ENCODE measurements at places on chromosomes 4 and X. TPM values are rescaled to one million over a fixed set of nuclear protein-coding genes. Genes with fewer than 3 reads are reported as not detected.

The MPP1 gene
- 42.9 TPM for total RNA-seq

The ARFIP1 gene
- 46.0 TPM for total RNA-seq

The FHIP1A gene
- under 0.01 TPM for total RNA-seq

The PRDM5 gene
- total RNA-seq, result 15.2 TPM

The EGF gene
- total RNA-seq, result 0.19 TPM

The CDX4 gene
- total RNA-seq, result not detected

The CXCR3 gene
- not detected for total RNA-seq

The ETDB gene
- total RNA-seq, result not detected

The LRBA gene
- total RNA-seq, result 44.0 TPM

The TMPRSS11A gene
- not detected for total RNA-seq

The GPAT3 gene
- 7.6 TPM for total RNA-seq

The SULT1B1 gene
- total RNA-seq, result 7.7 TPM

The TEX13B gene
- not detected for total RNA-seq

The INPP4B gene
- total RNA-seq, result 25.3 TPM

The CENPVL2 gene
- not detected for total RNA-seq

The FMR1NB gene
- total RNA-seq, result not detected

The F8A1 gene
- total RNA-seq, result 0.19 TPM

The ITIH6 gene
- not detected for total RNA-seq

The CCKAR gene
- total RNA-seq, result under 0.01 TPM

The CYLC1 gene
- not detected for total RNA-seq

The CEP44 gene
- 21.1 TPM for total RNA-seq

The GAGE12J gene
- not detected for total RNA-seq

The STPG2 gene
- total RNA-seq, result 0.56 TPM

The TMSB15A gene
- 2.5 TPM for total RNA-seq

The ARR3 gene
- not detected for total RNA-seq

The TMPRSS11B gene
- total RNA-seq, result not detected

The PDLIM5 gene
- 183 TPM for total RNA-seq

The TMEM271 gene
- not detected for total RNA-seq

The PLP1 gene
- total RNA-seq, result under 0.01 TPM

The TCEAL6 gene
- not detected for total RNA-seq

The SFRP2 gene
- total RNA-seq, result not detected

The TMSB15C gene
- total RNA-seq, result 3.1 TPM

The RNF4 gene
- 54.4 TPM for total RNA-seq

The ABRAXAS1 gene
- total RNA-seq, result 14.1 TPM

The GAGE12F gene
- total RNA-seq, result not detected

The GAGE10 gene
- total RNA-seq, result not detected

The EIF4E gene
- total RNA-seq, result 415 TPM

The VSIG1 gene
- under 0.01 TPM for total RNA-seq

The KLB gene
- under 0.01 TPM for total RNA-seq

The RNF175 gene
- total RNA-seq, result not detected

The RHOXF2 gene
- not detected for total RNA-seq

The STEEP1 gene
- 39.2 TPM for total RNA-seq

The CITED1 gene
- total RNA-seq, result not detected
